WTC11 (cell line): ENCODE measurements at places on chromosomes 4 and X.

DNA sequence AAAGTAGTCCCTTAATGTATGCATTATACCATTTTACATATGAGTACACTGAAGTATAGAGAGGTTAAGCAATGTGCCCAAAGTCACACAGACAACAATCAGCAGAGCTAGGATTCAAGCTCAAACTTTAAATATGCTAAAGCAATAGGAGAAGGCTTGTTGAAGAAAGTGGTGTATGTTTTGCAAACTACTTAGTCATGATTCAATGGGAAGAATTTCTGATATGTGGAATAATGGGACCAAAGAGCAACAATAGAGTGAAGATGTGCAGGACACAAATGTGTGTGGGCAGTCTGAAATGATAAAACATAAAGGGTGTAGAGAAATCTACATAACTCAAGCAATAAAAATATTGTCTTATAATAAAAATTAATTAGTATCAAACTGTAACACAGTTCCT lies 109.0 kb upstream of the ARSJ start:
- DNase-seq, result no peak

- DNase-seq, result no peak
Measured at GRCh38 chr4:76430519-76431388, 4.3 kb upstream of the SHROOM3 start.

GRCh38 chrX:139112432-139112831 lies 400.9 kb upstream of the FGF13 start:
- DNase-seq, result no peak

DNA sequence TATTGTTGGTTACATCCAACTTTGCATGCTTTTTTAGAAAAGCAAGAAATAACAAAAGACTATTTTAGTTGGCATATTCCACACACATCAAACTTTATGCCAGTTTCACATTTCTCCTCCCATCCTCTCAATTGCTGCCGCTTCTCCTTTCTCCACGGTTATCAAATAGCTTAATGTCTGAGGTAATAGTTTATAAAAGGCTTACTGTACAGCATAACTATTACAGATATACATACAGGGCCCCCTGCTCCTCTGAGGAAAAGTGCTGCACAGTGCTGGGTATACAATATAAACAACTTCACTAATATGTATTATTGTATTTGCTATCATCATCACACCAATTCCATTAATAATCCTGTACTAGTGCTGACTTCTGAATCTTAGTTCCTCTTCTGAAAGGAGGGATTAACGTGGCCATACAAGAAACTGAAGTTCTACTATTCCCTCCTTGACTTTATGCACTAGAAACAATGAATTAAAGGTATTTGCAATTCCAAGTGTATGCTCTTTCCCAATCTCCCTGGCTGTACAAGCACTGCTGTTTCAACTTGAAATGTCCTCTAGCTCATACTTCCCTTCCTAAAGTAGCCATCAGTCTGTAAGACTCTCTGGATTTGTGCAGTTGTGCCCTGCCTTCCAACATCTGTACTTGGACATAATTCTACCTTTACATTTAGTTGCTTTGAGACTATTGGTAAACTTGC lies 2.5 kb downstream of the CCNI start:
- DNase-seq, result no peak

- no peak for DNase-seq
Measured at GRCh38 chrX:387729-388128, 1.0 kb upstream of the PPP2R3B start.

DNA sequence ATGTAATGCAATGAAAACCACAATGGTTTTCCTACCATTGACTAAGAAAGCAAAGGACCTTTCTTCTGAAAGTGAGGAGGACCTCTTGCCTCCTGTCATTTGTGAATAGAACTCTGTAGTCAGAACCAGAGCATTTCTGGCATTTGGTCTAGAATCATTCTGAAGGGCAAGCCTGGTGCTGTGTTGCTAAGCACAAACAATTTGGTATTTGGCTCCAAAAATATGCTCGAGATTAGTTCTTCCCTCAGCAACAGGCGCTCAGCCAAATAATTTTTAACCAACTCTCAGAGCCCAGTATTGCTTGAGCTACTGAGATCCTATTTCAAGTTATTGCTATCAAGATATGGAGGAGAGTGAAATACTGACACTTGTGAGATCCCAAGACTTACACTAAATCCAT lies 71.0 kb downstream of the SNCA start:
- DNase-seq, result no peak
